ENCODE measurements at places on chromosomes 5 and 9. TPM values are rescaled to one million over a fixed set of nuclear protein-coding genes. Genes with fewer than 3 reads are reported as not detected.

DNA sequence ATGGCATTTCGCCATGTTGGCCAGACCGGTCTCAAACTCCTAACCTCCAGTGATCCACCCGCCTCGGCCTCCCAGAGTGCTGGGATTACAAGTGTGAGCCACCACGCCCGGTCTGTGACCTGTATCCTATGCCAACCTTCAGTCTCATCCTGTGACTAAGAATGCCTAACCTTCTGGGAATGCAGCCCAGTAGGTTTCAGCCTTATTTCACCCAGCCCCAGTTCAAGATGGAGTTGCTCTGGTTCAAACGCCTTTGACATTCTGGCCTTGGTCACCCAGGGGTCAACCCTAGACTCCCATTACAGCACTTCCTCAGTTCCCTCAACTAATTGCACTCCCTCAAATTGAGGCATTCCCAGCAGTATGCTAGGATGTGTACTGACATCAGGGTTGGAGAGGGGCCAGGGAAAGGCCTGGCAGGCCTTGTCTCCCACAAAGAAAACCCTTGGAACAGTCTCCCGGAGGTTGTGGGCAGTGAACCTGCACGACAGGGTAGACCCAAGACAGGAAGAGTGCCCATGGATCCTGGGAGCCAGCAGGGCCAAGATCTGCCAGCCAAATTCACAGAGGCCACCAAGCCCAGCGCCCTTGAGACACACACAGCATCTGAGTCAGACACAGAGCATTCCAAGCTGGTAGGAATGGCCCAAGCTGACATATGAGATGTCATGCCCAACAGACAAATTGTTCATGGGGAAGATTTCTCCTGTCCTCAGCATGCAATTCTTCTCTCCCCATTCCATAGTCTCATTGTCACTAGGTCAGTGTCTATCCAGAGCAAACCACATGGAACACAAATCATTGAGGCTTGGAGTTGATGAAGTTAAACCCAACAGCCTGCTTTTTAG lies 24.9 kb upstream of the SMU1 start:
- no peaks in the 10 kb centered on the region for H3K36me3 ChIP-seq
- H3K27me3 ChIP-seq: no peaks in the 10 kb centered on the region
- DNase-seq: no peak
- peaks cover 11% of the 10 kb centered on the region for H3K4me1 ChIP-seq

- peak overlapping the region; percentile 41 for H3K4me3 ChIP-seq
- DNase-seq: no peak
- H3K27ac ChIP-seq: peak overlapping the region; percentile 70
- H3K36me3 ChIP-seq: no peaks in the 10 kb centered on the region
- peaks cover 43% of the 10 kb centered on the region for H3K4me1 ChIP-seq
- no peaks in the 10 kb centered on the region for H3K27me3 ChIP-seq
Measured at GRCh38 chr9:113548221-113549041, 84.9 kb downstream of the RGS3 start.

GRCh38 chr5:37721447-37721871 lies 118.4 kb downstream of the GDNF start:
- no peak overlapping the region for H3K4me3 ChIP-seq
- peaks cover 32% of the 10 kb centered on the region for H3K4me1 ChIP-seq
- H3K27me3 ChIP-seq: peaks cover 9% of the 10 kb centered on the region
- no peak for DNase-seq
- peaks cover 10% of the 10 kb centered on the region for H3K36me3 ChIP-seq
- H3K27ac ChIP-seq: no peak overlapping the region

DNA sequence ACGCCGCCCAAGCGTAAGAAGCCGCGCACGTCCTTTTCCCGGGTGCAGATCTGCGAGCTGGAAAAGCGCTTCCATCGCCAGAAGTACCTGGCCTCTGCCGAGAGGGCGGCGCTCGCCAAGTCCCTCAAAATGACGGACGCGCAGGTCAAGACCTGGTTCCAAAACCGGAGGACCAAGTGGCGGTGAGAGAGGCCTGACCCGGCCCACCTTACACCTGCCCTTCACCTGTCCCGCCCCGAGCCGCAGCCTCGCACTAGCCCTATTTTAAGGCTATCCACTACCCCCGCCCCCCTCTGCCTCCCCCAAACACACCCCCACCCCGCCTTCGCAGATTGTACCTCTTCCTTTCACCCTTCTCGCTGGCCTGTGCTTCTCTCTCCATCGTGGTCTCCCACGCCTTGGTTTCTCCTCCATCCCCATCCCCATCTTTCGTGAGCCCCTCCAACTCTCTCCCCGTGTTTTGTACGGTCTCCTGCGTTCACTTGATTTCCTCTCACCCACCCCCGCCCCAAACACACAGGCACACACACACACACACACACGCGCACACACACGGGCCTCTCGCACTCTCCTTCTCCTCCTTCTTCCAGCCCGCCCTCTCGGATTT lies 1.3 kb downstream of the TLX3 start:
- H3K4me1 ChIP-seq: peaks cover 6% of the 10 kb centered on the region
- peaks cover 3% of the 10 kb centered on the region for H3K36me3 ChIP-seq
- DNase-seq: no peak
- peak overlapping the region; percentile 68 for H3K4me3 ChIP-seq
- no peak overlapping the region for H3K27ac ChIP-seq
- H3K27me3 ChIP-seq: peaks cover 88% of the 10 kb centered on the region

- H3K4me1 ChIP-seq: no peaks in the 10 kb centered on the region
- H3K36me3 ChIP-seq: no peaks in the 10 kb centered on the region
- no peak overlapping the region for H3K27ac ChIP-seq
- H3K27me3 ChIP-seq: peaks cover 7% of the 10 kb centered on the region
- DNase-seq: no peak
Measured at GRCh38 chr5:16156152-16156551, 23.4 kb downstream of the MARCHF11 start.

GRCh38 chr9:103680581-103680980 lies 413.5 kb upstream of the SMC2 start:
- H3K36me3 ChIP-seq: no peaks in the 10 kb centered on the region
- DNase-seq: no peak
- H3K4me1 ChIP-seq: no peaks in the 10 kb centered on the region
- H3K27me3 ChIP-seq: no peaks in the 10 kb centered on the region

- H3K4me3 ChIP-seq: no peak overlapping the region
- DNase-seq: no peak
- H3K27ac ChIP-seq: no peak overlapping the region
- H3K4me1 ChIP-seq: peaks cover 17% of the 10 kb centered on the region
Measured at GRCh38 chr9:123370526-123371227, 14.7 kb downstream of the CRB2 start.

DNA sequence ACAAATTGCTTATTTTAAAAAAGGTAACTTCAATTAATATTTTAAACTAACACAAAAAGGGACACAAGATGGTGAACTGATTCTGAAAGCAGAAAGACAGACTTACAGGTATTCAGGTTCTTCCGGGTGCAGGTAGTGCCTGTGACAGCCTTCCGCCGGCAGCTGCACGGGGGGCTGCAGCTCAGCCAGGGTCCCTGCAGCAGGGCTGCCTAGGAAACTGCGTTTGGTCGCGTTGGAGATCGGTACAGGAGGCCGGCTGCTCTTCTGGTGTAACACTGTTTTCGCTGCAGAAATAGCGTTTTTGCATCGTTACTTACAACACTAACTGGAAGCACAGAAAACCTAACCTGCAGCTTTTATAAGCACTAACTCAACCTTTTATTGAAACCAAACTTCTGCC lies 80.0 kb downstream of the CAMSAP1 start:
- peaks cover 47% of the 10 kb centered on the region for H3K36me3 ChIP-seq
- no peaks in the 10 kb centered on the region for H3K27me3 ChIP-seq
- peaks cover 12% of the 10 kb centered on the region for H3K4me1 ChIP-seq
- no peak overlapping the region for H3K4me3 ChIP-seq
- no peak overlapping the region for H3K27ac ChIP-seq

DNA sequence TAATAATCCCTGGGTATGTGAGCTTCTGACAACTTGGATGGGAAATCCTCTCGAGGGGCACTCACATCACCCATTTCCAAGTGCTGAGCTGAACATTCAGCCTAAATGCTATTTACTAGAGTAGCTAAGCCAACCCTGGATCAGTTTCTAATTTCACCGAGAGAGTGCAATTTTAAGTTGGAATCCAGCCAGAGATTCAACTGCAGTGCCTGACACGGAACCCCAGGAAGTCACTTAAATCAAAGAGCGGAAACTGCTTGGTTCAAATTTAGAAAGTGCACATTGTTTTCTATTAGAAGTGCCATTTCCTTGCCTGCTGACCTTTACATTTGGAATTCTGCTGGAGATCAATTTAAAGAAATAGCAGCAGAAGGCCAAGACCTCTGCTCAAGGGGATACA lies 8.8 kb downstream of the SPRY4 start:
- peak overlapping the region; percentile 32 for H3K27ac ChIP-seq
- peaks cover 66% of the 10 kb centered on the region for H3K4me1 ChIP-seq
- H3K36me3 ChIP-seq: peaks cover 13% of the 10 kb centered on the region
- no peaks in the 10 kb centered on the region for H3K27me3 ChIP-seq

CDO1 gene
- 27.9 TPM for total RNA-seq

DNA sequence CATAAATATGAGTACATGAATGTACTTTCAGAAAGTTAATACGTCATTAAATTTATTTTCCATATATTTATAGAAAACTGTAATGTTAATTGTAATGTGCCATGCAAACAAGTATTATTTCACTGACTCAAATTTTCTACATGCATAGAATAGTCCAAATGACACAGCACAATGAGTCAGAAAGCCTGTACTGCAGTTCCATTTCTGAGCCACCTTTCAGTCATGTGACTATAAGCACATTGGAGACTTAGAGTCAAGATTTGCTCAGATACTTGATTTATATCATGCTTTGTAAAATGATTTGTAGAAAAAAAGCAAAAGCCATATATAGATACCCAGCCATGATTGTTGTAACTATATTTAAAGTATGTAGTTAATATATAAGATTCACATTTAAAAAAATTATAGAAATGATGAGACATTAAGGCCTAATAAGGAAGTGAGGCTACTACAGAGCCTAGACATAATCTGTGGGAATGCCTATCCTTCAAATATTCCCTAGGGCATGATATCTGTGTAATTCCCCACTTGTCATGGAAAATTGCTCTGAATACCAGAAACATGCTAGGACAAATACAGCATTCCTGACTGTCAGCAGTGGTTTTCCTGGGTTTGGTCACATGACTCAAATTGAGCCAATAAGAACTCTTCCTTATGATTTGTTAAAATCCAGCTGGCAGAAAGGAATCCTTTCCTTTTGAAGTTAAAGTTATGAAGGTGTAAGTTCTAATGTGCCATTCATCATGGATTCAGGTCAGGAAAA lies 50.0 kb downstream of the PTPRD start:
- no peak overlapping the region for H3K4me3 ChIP-seq
- no peak for DNase-seq
- peak overlapping the region; percentile 53 for H3K27ac ChIP-seq

- no peaks in the 10 kb centered on the region for H3K4me1 ChIP-seq
- no peak overlapping the region for H3K27ac ChIP-seq
- H3K27me3 ChIP-seq: no peaks in the 10 kb centered on the region
- DNase-seq: no peak
- no peaks in the 10 kb centered on the region for H3K36me3 ChIP-seq
- H3K4me3 ChIP-seq: no peak overlapping the region
Measured at GRCh38 chr5:30149526-30149925, 1044.0 kb upstream of the CDH6 start.

- H3K27me3 ChIP-seq: peaks cover 3% of the 10 kb centered on the region
- H3K4me1 ChIP-seq: peaks cover 9% of the 10 kb centered on the region
Measured at GRCh38 chr5:100186181-100186580, 349.0 kb upstream of the FAM174A start.

GRCh38 chr5:89721931-89722330 lies 687.6 kb downstream of the CETN3 start:
- no peaks in the 10 kb centered on the region for H3K27me3 ChIP-seq
- no peaks in the 10 kb centered on the region for H3K36me3 ChIP-seq
- H3K4me3 ChIP-seq: no peak overlapping the region
- no peak overlapping the region for H3K27ac ChIP-seq
- H3K4me1 ChIP-seq: no peaks in the 10 kb centered on the region
- DNase-seq: no peak

- H3K36me3 ChIP-seq: peaks cover 3% of the 10 kb centered on the region
- no peak overlapping the region for H3K4me3 ChIP-seq
- DNase-seq: no peak
- no peaks in the 10 kb centered on the region for H3K27me3 ChIP-seq
Measured at GRCh38 chr5:116225281-116225922, 140.6 kb downstream of the COMMD10 start.

GRCh38 chr9:69253057-69253456 lies 72.0 kb upstream of the ENTREP1 start:
- peaks cover 34% of the 10 kb centered on the region for H3K36me3 ChIP-seq
- no peaks in the 10 kb centered on the region for H3K27me3 ChIP-seq
- H3K4me3 ChIP-seq: no peak overlapping the region
- H3K4me1 ChIP-seq: no peaks in the 10 kb centered on the region

GRCh38 chr9:130981756-130982137 lies 27.2 kb upstream of the LAMC3 start:
- no peak overlapping the region for H3K4me3 ChIP-seq
- no peaks in the 10 kb centered on the region for H3K36me3 ChIP-seq
- peak; percentile 68 for DNase-seq
- H3K4me1 ChIP-seq: peaks cover 23% of the 10 kb centered on the region

LCN1 gene
- total RNA-seq: not detected

- DNase-seq: no peak
- H3K4me1 ChIP-seq: no peaks in the 10 kb centered on the region
- H3K36me3 ChIP-seq: no peaks in the 10 kb centered on the region
- H3K4me3 ChIP-seq: no peak overlapping the region
Measured at GRCh38 chr5:66238435-66238834, 94.3 kb downstream of the SREK1 start.

PAEP gene
- not detected for total RNA-seq

GRCh38 chr9:4517274-4517673 lies 27.0 kb downstream of the SLC1A1 start:
- peaks cover 3% of the 10 kb centered on the region for H3K36me3 ChIP-seq
- DNase-seq: no peak
- no peak overlapping the region for H3K27ac ChIP-seq
- peaks cover 10% of the 10 kb centered on the region for H3K4me1 ChIP-seq
- H3K4me3 ChIP-seq: no peak overlapping the region

ARID3C gene
- total RNA-seq: 0.26 TPM

GRCh38 chr5:50711280-50711679 lies 44.8 kb downstream of the PARP8 start:
- no peaks in the 10 kb centered on the region for H3K36me3 ChIP-seq
- peak overlapping the region; percentile 21 for H3K27ac ChIP-seq
- H3K4me3 ChIP-seq: no peak overlapping the region
- no peaks in the 10 kb centered on the region for H3K27me3 ChIP-seq
- peaks cover 19% of the 10 kb centered on the region for H3K4me1 ChIP-seq

- no peaks in the 10 kb centered on the region for H3K27me3 ChIP-seq
- H3K27ac ChIP-seq: peak overlapping the region; percentile 20
- no peak for DNase-seq
- no peaks in the 10 kb centered on the region for H3K36me3 ChIP-seq
- peaks cover 16% of the 10 kb centered on the region for H3K4me1 ChIP-seq
- peak overlapping the region; percentile 29 for H3K4me3 ChIP-seq
Measured at GRCh38 chr5:91160714-91161285, 222.3 kb downstream of the ARRDC3 start.

SLC25A2 gene
- total RNA-seq: 0.92 TPM

DNA sequence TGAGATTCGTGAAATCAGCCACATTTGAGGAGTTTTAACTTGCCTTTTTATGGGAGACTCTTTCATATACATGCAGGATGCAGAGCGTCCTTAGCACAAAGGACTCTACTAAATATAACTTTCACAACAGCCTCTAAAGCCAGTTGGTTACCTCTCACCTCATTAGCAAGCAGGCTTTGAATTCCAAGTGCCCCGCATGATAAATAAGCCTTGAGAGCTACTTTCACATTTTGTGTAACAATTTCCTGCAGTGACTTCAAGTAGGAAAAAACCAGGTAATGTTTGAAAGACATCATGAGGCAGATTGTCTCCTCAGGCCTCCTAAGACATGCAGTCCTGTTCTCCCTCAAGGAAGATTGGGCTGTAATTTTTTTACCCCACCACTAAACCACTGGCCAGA lies 50.5 kb downstream of the RALGPS1 start:
- no peak for DNase-seq
- H3K4me3 ChIP-seq: no peak overlapping the region
- H3K27me3 ChIP-seq: no peaks in the 10 kb centered on the region
- no peaks in the 10 kb centered on the region for H3K4me1 ChIP-seq

Measured in type B pancreatic cell (in vitro differentiated cells).